RPMI7951 (cell line): ENCODE measurements at places on chromosomes 4 and X. TPM values are rescaled to one million over a fixed set of nuclear protein-coding genes. Genes with fewer than 3 reads are reported as not detected.

DNA sequence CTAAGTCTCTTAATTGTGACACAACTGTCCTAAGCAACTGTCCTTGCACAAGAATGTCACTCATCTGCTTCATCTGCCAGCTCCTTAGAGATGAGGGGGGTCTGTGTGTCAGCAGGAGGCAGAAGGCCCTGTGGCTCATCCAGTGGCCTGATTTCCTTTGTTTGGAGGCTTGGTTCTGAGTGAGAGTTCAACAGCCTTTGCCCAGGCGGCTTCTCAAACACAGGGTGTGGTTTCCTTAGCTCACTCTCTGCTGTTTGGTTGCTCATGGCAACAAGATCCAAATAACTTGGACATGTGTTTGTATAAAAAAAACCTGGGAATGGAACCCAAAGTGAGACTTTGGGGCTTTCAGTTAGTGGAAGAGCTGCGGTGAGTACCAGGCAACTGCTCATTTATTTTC, 46.6 kb downstream of the MAP7D3 start:
- DNase-seq, result peak; percentile 71

DNA sequence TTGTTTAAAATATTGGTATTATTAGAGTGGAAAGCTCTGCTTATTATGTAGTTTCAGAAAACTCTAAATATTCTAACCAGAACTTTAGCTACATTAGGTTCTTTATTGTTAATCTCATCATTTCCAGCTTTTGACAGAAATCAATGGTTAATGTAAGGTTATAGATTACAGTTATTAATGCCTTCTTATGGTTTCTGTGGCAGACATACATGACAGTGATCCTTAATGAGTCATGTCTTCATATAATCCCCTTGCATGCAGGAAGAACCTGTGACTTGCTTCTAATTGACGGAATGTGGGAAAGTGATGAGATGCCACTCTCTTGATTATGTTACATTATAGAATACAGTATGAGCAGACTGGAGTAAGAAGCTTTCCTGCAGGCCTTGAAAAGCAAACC, 23.5 kb downstream of the KLHL8 start:
- DNase-seq, result no peak

- no peak for DNase-seq
Measured at GRCh38 chrX:69015156-69015555, 150.1 kb downstream of the PJA1 start.

GRCh38 chrX:3312109-3312508, 34.3 kb downstream of the MXRA5 start:
- no peak for DNase-seq

DNA sequence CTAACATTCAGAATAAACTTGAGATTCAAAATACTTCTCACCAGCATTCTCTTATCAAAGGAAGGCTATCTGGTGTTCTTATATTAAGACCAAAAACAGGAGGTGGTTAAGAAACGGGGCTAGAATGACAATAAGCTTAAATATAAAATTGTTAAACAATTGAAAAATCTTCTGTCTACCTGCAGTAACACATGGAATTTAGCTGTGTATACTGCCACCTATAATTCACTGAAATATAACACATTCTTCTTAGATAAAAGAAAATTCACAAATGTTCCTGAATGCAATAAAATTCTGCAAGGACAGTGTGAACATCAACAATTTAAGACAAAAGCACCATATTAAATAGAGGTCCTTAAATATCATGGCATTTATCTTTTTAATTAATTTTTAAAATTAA, 11.5 kb upstream of the PCDH10 start:
- no peak for DNase-seq

GRCh38 chrX:101164766-101165590, 54.6 kb upstream of the DRP2 start:
- no peak for DNase-seq

- no peak for DNase-seq
Measured at GRCh38 chrX:41730081-41730480, 6.1 kb downstream of the GPR82 start.

DNA sequence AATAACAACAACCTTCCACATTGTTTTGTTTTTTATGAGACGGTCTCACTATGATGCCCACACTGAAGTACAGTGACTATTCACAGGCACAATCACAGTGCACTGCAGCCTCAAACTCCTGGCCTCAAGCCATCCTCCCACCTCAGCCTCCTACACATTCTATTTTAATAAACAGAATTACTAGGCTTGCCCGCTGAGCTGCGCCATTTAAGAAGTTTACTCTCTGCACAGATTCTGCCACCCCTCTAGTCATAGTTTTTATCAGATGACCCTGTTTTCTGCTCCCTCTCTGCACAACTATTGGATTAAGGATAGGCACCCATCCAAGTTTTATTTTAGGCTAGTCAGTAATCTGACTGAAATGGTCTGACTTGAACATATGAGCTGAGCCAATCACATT, 11.3 kb upstream of the COX18 start:
- no peak for DNase-seq

Gene PTCHD1
- total RNA-seq, result under 0.01 TPM in 1 of 2 replicates, not detected in the other

Gene POLN
- total RNA-seq, result 0.24 and 0.59 TPM in 2 replicates

Gene PNMA6F
- not detected in 2 replicates for total RNA-seq
